ENCODE measurements at places on chromosomes 2 and 18. TPM values are rescaled to one million over a fixed set of nuclear protein-coding genes. Genes with fewer than 3 reads are reported as not detected.

The DCDC2C gene
- total RNA-seq, result not detected

The MAL gene
- 2.6 TPM for total RNA-seq

GRCh38 chr2:171149986-171150693 is 10.6 kb downstream of the TLK1 start:
- 0 out of 2 replicates have a peak overlapping the region, but pooled peaks have one; percentile 22 for H3K27ac ChIP-seq
- H3K27me3 ChIP-seq, result no peaks in the 10 kb centered on the region
- no peak for DNase-seq
- H3K4me1 ChIP-seq, result peaks cover 21% of the 10 kb centered on the region
- no peaks in the 10 kb centered on the region for H3K36me3 ChIP-seq
- H3K4me3 ChIP-seq, result no peak overlapping the region

DNA sequence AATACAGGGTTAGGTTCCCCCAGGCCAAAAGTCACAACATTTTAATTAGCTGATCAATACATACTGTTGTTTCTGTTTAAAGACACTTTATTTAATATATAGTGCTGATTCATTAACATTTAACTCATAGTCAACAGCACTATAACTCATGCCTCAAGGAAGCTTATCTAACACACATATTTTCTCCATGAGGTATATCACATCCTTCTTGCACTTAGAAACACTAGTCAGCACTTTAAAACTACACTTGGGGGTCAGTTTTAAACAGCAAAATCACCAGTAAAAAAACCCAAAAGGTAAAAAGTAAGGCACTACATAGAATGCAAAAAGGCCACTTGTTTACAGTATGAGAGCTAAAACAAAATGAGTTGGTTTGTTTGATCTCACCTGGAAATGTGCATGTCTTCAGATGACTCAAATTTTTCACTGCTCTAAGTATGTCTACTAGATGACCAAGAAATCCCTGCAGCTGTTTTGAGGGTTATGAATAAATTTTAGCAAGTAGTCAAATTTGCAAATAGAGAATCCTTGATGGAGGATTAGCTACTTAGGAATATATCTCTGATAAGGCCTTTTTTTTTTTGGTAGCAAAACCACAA is 54.1 kb upstream of the EPB41L5 start:
- no peak for DNase-seq
- H3K27ac ChIP-seq, result no peak overlapping the region
- peaks cover 40% of the 10 kb centered on the region for H3K36me3 ChIP-seq

GRCh38 chr2:220044383-220044782 is 417.0 kb downstream of the SLC4A3 start:
- H3K27ac ChIP-seq, result no peak overlapping the region
- peak; percentile 22 for DNase-seq
- no peak overlapping the region for H3K4me3 ChIP-seq
- no peaks in the 10 kb centered on the region for H3K36me3 ChIP-seq
- H3K27me3 ChIP-seq, result no peaks in the 10 kb centered on the region
